CD4-positive, alpha-beta T cell treated with Interleukin-6 for 4 hours (primary cell): ENCODE measurements at places on chromosomes 7 and 10.

DNA sequence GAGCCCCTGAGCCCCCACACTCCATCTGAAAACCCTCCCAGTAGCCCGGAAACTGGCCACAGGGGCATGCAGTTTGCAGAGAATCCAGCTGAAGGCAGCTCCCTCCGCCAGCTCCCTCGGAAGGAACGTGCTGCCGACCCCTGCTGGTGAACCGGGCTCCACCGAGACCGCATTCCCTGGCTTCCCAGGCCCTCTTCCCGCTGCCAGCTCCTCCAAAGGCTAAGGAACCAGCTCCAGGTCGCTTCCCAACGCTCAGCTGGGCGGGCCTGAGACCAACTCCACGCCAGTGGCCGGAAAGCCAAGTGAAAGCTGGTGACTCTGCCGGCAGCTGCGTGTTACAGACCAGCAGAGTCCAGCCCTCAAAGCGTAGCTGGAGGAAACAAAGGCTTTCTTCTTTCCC is 35.8 kb downstream of the GPER1 start:
- no peak for DNase-seq

DNA sequence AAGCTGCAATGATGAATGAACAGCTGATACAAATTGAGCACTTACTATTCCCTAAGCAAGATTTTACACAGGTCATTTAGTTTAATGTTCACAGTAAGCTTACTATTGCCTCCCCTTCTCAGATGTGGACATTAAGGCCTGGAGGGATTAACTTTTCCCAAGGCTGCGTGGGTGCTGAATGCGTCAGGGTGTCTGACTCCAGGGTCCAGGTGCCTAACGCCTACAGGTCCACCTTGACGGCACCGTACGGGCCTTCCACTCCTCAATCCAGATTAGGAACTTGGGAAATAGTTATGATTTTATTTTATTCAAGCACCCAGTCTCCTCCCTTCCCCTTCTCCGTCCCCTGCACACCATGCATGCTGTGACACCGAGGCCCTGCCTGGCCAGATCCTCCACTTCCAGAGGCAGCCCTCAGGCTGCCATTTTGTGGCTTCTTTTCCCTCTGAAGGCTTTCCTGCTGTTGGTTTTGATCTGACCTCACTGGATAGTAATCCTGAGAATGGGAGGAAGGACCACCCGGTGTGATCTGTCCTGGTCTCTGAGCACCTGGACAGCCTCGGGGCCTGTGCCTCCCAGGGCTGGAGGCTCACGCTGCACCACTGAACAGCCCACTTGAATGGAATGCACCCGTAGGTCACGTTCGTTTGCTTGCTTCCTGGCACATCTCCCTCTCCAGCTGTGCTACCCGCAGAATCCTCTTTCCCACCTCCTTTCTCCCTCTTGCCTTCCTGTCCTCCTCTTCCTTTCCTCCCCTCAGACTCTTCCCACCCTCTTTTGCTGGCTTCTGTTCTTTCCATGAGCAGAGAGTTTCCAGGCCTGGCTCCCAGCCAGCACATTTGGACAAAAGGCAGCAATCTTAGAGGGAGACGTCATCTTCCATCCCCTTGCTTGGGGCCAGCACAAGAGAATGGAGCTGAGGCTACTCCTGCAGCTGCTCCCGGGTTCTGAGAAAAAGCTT is 14.4 kb downstream of the DENND2A start:
- DNase-seq: no peak

- DNase-seq: no peak
These were observed 166.9 kb downstream of the GLI3 start for GRCh38 chr7:42070068-42070467.

DNA sequence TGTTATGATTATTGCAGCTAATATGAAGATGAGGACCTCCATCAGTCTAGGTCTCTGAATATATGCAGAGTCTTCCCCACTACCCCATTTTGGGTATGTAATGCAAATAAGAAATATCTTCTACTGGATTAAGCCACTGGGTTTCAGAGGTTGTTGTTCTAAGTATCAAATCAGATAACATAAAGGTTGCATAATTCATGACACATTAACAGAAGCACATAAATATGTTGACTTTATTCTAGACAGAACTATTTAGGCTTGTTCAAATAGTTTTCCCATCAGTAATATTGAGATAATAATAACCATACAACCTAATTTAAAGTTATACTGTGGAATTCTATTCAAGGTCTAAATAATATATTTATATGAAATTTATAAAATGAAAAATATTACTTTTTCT is 157.1 kb downstream of the ETV1 start:
- DNase-seq: no peak

- no peak for DNase-seq
These were observed 1189.6 kb downstream of the SORCS1 start for GRCh38 chr10:105974803-105975456.

DNA sequence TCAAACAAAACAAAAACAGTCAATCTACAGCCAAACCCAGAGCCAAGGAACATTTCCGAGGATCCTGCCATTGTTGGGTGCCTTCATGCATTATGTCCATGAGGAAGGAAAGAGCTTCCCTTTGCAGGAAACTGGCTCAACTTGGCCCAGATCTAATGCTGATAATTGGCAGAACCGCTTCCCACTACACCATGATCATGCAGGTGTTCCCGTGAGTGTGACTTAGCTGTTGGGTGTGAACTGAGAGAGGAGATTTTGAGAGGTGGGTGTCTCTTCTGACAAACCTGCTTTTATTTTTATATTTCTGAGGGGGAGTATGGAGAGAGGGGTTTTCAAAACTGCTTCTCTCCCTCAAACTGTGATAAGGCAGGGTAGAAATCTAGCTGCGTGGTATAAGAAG is 14.6 kb downstream of the SAP25 start:
- DNase-seq: no peak

DNA sequence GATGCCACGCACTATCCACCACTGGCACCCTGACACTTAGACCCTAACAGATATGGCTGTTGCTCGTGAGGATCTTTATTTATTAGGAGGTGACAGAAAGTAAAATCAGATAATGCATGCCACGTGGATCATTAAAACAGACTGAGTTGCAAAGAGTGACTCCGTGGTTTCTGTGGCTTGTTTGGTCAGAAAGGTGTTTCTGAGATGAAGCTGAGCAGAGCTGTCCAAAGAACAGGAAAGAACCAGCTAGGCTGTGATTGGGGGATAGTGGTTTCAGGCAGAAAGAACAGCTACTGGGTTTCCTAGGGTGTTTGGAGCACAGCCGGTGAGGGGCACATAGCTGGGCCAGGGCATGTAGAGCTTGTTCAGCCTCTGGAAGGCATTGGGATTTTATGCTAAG is 34.4 kb downstream of the CSGALNACT2 start:
- DNase-seq: no peak

DNA sequence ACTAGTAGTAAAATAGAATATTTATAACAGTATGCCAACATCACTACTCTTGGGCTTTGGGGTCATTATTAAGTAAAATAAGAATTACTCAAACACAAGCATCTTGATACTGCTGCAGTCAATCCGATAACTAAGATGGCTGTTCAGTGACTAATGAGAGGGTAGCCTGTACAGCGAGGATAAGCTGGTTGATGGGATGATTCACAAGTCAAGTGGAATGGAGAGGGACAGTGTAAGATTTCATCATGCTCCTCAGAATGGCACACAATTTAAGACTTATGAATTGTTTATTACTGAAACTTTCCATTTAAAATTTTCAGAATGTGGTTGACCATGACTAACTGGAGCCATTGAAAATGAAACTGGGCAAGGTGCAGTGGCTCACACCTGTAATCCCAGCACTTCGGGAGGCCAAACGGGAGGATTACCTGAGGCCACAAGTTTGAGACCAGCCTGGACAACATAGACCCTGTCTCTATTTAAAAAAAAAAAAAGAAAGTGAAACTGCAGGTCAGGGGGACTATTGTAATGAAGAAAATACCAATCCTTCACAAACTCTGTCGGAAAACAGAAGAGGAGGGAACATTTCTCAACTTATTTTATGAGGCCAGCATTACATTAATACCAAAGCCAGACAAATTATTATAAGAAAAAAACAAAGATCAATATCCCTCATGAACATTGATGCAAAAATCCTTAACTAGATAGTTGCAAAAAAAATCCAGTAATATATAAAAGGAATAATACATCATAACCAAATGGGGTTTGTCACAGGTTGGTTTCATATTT is 11.2 kb downstream of the AVL9 start:
- DNase-seq: no peak

GRCh38 chr7:36084485-36085091 is 68.5 kb upstream of the EEPD1 start:
- DNase-seq: no peak

GRCh38 chr10:49049660-49050059 is 65.7 kb downstream of the VSTM4 start:
- DNase-seq: no peak

- no peak for DNase-seq
These were observed 104.2 kb upstream of the TMEM72 start for GRCh38 chr10:44806950-44807349.

DNA sequence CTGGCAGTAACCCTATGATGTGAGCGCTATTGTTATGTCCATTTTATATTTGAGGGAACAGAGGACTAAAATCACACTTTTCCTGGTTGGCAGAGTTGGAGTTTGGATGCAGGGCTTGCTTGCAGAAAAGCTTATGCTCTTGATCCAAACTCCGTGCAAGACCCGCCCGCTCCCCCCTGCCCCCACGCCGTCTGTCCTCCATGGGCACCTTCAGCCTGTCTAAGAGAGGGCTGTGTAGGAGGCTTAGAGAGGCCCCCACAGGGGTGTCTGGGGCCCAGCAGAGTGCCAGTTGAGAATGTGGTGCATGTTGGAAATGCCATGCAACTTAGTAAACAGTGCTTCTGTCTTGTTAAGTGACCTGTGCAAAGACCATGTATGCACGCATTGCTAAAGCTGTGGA is 170.5 kb upstream of the NPY start:
- DNase-seq: no peak

GRCh38 chr7:87702326-87702725 is 74.1 kb downstream of the RUNDC3B start:
- DNase-seq: no peak

GRCh38 chr10:58967551-58968388 is 208.7 kb upstream of the PHYHIPL start:
- no peak for DNase-seq

DNA sequence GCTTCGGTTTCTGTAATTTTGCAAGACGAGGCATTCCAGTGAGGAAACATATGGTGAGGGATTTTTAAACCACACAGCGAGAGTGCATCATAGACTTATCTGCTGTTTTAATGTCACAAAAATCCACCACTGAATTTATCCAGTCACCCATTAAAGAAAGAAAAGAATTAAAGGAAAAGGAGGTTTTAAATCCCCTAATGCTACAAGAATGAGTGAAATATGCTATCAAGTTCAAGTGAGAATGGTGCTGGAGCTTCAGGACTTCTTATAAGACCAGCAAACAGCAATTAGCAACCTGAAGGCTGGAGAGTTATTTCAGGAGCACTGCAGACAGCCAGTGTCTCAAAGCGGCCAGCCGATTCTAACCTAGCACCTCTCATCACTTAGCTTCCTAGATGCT is 439.1 kb upstream of the MGMT start:
- DNase-seq: no peak

DNA sequence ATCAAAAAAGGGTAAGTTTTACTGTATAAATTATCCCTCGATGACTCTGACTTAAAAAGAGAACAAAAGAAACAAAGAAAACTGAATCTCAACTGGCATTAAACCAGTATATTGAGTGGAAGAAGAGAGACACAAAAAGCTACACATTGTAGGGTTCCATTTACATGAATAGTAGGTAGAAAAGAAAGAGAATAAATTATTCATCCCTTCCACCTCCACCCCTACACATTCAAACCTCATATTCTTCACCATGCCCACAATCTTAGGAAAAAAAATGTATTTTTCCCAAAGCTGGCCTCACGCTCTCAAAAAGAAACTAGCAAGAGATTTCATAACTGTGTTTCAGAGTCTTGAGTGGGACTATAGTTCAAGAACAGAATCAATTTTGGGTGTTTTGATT is 346.8 kb upstream of the AOAH start:
- DNase-seq: no peak

DNA sequence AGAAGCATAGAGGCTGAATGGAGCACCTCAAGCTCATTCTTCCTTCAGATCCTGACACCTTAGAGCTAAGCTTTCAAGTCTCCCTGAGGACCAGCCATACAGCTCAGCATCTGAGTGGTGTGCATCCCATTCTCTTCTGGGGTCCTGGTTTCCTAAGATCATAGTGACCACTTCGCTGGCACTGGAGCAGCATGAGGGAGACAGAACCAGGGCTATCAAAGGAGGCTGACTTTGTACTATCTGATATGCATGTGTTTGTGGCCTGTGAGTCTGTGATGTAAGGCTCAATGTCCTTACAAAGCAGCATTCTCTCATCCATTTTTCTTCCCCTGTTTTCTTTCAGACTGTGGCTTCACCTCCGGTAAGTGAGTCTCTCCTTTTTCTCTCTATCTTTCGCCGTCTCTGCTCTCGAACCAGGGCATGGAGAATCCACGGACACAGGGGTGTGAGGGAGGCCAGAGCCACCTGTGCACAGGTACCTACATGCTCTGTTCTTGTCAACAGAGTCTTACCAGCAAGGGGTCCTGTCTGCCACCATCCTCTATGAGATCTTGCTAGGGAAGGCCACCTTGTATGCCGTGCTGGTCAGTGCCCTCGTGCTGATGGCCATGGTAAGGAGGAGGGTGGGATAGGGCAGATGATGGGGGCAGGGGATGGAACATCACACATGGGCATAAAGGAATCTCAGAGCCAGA is 31.0 kb downstream of the PRSS2 start:
- peak; percentile 19 for DNase-seq

DNA sequence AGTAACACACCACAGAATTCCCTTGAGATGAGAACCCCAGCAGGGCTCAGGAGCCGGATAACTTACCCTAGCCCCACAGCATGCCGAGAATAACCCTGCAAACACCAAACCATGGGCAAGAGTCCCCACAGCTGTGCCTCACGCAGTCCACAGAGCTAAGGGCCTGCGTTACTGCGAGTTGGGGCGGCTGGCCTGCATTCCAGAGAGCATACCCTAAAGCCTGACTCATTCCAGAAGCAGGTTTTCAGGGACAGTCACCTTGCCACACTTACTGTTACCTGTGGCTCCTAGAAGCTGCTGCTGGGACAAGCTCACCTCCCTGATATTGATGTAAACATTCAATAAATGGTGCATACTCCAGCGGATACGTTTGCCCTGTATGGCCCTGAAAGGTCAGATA is 18.6 kb downstream of the FGFR2 start:
- no peak for DNase-seq

DNA sequence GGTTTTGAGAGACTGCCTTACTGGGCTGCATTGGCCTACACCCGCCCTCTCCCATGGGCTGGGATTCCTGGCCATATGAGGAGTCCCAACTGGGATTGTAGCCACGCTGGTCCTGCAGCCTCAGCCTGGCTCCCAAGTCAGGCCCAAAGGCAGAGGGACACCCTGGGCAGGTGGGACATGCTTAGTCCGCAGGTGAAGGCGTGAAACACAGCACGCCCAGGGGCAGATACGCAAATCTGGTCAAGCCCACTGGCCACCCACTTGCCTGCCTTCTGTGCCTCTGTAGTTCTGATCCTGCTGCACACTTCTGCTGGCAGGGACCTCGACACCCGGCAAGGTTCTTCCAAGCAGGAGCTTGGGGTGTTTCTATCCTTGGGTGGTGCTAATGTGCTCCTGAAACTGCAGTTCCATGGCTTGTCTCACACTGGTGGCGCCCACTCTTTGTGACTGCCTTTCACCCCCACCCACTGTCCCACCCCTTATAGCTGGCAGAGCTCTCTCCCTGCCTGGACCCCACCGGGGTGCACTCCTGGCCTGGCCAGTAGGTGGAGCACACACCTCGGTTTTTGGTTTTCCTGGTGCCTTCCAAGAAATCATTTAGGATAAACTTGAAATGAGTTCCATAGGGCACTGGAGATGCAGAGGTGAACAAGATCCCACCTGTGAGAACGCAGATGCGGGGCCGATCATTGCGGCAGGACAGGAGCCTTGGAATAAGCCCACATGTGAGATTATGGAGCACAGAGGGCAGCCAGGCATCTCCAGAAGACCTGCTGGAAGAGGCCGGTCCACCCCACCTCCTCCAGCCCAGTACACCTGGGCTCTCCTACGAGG is 47.9 kb downstream of the MKI67 start:
- peak; percentile 55 for DNase-seq
